Activated CD4-positive, alpha-beta T cell treated with anti-CD3 and anti-CD28 coated beads, Interleukin-2, Interleukin-6, amounts not matched to agents 100 ng/mL and 50 ng/mL, durations not matched to agents 16 hours and 8 hours (primary cell): ENCODE measurements at places on chromosomes 11 and 22.
A peak's percentile ranks its signal among the peaks of the same experiment; 100 is the strongest.

DNA sequence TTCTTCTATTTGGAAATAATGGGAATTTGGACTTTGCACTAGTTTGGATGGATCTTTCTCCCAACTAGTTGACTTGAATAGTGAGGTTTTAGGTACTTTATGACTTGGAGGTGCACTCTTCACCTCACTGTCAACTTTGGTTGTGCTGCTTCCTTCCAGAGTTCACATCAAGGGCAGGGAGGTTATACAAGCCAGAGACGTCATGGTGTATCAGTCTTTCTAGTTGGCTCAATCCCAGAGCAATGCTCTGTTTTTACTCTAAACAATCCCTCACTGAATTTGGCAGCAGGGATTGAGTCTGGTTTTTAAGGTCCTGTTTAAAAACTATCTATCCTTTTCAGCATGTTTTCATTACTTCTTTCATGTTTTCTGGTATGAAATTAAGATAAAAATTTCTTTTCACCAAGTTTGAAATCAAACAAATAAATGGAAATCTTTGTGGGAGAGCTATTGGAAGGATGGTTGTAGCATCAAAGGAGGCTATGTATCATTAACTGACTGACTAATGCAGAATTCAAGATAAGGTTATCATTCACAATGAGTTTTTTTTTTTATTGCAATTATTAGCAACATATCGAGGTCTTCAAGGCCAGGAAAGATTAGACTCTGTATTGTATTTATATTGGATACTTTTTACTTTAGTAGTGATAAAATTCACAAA is 28.0 kb upstream of the ZBED5 start:
- no peak for DNase-seq

GRCh38 chr22:50599816-50600455 is 657 bp upstream of the MAPK8IP2 start:
- peak; percentile 36 for DNase-seq

DNA sequence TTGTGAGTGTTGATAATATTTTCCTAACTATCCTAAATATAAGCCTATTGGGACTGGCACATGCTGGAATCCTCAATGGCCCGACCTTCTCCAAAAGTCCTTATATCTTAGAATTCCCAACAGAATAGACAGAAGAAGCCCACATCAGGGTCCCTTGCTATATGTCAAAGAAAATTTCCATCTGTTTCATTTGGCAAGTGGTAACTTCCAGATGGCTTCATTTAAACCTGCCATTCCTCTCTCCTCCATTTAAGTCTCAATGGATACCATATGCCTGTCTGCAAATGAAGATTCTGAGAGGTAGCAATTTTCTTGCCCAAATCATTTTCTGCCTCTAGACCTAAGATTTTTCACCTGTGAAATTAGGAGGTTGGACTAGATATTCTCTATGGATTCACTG is 73.1 kb upstream of the KCNA4 start:
- DNase-seq, result no peak

DNA sequence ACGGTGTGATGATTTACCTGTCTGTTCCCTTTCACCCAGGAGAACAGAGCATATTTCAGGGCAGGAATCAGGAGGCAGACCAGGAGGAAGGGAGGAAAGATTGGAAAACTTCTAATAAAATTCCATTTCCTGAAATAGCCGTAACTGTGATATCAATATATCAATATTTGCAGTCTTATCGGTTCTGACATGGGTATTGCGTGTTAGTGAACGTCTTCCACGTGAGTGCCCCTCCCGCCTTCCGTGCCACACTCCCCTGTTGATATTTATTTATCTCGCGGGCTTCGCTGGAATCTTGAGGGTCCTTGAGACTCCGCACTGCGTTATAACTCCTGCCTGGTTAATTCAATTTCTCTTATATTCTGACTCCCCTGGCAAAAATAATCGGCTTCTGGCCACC is 1160.4 kb downstream of the BRD1 start:
- DNase-seq, result no peak

DNA sequence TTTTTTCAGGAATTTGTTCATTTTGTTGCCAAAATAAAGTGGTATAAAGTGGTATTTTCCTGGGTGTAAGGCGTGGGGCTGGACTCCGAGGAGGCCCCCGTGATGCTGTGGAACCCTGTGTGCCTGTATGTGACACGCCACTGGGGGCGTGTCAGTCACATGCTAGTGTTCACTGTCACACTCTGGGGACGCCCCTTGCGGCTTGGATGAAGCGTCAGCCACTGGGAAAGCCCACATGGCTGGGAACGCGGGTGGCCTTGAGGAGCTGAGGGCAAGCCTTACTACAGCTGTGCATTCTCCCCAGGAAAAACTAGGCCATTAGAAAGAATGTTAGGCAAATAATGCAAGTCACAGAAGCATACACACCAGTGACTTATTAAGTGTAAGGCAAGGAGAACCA is 77.0 kb upstream of the SLC25A18 start:
- DNase-seq, result no peak

GRCh38 chr11:73192272-73192671 is 25.8 kb upstream of the P2RY2 start:
- DNase-seq, result no peak

- DNase-seq, result no peak
Measured at GRCh38 chr11:61639816-61640443, 40.3 kb upstream of the DAGLA start.

DNA sequence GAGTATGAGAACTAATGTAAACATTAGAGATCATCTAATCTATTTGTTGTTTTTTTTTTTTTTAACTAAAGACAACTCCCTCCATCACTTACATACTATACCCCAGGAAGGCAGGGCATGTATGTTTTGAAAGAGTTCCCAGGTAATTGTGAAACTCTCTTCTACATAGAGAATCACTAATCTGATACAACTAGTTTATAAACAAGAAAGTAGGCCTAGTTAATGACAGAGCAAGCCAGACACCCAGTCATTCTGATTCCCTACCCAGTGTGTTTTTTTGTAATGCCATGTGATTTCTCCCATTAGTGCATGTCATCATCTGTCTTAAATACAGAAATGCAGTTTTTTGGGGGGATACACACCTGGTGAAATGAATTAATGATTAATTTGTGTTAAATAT is 120.9 kb downstream of the C11orf65 start:
- no peak for DNase-seq

- no peak for DNase-seq
Measured at GRCh38 chr22:31075961-31076360, 5.2 kb upstream of the SMTN start.

GRCh38 chr11:14969901-14970323 is 2.2 kb downstream of the CALCA start:
- DNase-seq, result peak; percentile 77

- DNase-seq, result no peak
Measured at GRCh38 chr11:11592146-11592684, 29.6 kb downstream of the GALNT18 start.

GRCh38 chr22:25060522-25061071 is 108.1 kb downstream of the KIAA1671 start:
- DNase-seq, result peak; percentile 67

DNA sequence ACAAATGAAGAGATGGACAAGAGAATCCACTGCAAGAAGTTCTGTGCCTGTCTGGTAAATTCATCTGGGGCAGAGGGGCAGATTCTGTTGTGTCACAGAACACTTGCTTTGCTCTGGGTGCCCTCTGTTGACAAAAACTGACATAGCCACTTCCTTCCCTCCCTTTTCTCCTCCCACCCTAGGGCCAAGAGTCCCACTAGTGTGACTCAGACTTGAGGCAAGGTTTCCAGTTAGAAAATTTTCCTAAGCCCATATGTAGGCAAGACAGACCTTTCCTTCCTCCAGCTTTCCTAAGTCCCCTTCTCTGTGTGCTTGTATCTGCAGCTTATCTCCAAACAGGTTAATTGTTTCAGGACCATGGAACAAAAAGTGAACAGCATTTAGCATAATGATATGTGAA is 106.8 kb downstream of the RBFOX2 start:
- DNase-seq, result peak; percentile 68

- DNase-seq, result no peak
Measured at GRCh38 chr11:10274726-10275125, 19.3 kb downstream of the SBF2 start.

DNA sequence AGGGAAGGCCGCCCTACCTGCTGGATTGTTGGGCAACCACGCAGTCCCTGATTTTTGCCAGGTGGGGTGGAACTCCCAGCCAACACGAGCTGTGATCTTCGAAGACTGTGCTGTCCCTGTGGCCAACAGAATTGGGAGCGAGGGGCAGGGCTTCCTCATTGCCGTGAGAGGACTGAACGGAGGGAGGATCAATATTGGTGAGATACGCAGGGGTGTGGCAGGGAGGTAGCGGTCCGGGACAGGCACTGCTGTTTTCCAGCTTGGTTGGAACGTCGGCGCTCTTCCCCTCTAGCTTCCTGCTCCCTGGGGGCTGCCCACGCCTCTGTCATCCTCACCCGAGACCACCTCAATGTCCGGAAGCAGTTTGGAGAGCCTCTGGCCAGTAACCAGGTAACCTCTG is 7.6 kb downstream of the ACAD8 start:
- DNase-seq, result no peak

- peak; percentile 42 for DNase-seq
Measured at GRCh38 chr11:8209208-8209807, 40.5 kb upstream of the RIC3 start.

GRCh38 chr11:1484061-1484671 is 2.4 kb downstream of the MOB2 start:
- no peak for DNase-seq

GRCh38 chr11:6307876-6308275 is 12.4 kb downstream of the CAVIN3 start:
- DNase-seq, result no peak

DNA sequence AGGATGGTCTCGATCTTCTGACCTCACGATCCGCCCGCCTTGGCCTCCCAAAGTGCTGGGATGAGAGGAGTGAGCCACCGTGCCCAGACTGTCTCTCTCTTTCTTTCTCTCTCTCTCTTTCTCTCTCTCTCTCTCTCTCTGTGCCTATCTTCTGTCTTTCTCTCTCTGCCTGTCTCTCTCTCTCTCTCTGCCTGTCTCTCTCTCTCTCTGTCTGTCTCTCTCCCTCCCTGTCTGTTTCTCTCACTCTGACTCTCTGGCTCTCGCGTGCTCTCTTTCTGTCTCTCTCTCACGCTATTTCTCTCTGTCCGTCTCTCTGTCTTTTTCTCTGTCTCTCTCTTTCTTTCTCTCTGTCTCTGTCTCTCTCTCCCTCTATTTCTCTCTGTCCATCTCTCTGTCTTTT is 3911.2 kb upstream of the OR11H1 start:
- DNase-seq, result no peak

DNA sequence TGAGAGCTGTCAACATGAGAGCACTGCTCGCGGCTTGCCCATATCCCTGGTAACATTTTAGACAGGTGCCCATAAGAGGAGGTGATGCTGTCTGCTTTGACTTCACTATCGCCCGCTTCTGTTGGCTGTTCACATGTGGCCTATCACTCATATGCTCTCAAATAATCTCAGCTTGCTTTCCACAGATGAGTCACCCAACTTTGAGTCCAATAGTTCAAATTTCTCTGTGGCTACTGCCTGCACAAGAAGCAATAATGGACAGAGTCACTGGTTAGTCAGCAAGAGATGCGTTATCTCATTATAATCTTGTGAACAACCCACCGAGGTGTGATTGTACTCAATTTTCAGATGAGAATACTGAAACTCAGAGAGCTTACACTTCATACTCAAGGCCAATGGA is 1714.1 kb downstream of the LRRC4C start:
- no peak for DNase-seq

DNA sequence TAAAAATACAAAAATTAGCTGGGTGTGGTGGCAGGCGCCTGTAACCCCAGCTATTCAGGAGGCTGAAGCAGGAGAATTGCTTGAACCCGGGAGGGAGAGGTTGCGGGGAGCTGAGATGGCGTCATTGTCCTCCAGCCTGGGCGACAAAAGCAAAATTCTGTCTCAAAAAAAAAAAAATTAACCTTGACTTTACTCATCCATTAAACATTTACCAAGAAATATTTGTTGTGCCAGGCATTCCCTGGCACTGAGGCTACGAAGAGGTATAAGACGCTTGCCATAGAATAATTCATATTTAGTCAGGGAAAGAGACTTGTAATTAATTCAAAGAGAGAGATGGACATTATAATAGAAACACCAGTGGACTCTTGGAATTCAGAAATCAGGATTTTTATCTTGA is 13.2 kb upstream of the PAFAH1B2 start:
- no peak for DNase-seq

- no peak for DNase-seq
Measured at GRCh38 chr11:110852921-110853490, 140.8 kb upstream of the ARHGAP20 start.

- no peak for DNase-seq
Measured at GRCh38 chr22:29396126-29396525, 7.8 kb upstream of the AP1B1 start.

- no peak for DNase-seq
Measured at GRCh38 chr11:61369372-61370348, 7.5 kb downstream of the TMEM138 start.

DNA sequence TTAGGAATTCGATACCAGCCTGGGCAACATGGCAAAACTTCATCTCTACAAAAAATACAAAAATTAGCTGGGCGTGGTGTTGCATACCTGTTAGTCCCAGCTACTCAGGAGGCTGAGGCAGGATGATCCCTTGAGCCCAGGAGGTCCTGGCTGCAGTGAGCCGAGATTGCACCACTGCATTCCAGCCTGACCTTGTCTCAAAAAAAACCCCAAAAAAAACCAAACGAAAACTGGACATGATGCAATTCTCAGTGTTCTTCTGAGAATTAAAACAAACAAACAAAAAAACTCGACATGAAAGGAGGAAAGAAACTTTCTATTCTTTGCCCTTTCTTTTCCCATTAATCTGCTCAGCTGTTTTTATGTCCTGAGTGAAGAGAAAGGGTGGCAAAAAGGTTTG is 7.4 kb downstream of the MED17 start:
- no peak for DNase-seq

DNA sequence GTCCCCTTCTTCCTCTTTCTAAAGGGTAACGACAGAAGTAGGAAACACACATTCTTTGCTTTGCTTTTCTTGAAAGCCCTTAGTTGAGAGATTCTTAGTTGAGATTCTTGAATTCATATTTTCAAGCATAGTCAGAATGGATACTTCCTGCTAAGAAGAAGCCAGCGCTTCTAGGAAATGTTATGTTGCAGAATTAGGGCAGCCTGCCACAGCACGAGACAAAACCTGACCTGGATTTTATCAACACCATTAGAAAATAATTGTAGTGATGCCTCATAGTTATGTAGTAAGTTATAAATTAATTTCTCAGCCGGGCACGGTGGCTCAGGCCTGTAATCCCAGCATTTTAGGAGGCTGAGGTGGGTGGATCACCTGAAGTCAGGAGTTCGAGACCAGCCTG is 37.9 kb upstream of the NUP160 start:
- DNase-seq, result peak; percentile 65

DNA sequence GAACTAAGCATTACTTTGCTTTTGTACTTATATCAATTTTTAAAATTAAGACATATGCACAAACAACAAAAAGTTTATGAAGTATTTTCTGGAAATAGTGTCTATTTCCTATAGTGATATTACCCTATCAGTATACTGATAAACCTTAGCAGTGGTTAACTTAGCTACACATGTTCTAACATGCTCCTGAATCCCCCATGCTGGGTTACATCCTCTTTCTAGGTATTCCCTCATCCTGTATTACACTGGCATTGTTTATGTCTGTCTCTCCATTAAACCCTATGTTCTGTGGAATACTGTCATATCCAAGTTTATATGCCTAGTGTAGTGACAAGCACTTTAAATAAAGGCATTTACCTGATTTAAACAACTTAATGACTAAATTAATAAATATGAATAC is 1.8 kb upstream of the FAR1 start:
- DNase-seq, result no peak
